ENCODE measurements at places on chromosomes 6 and 20.

- DNase-seq: no peak
Measured at GRCh38 chr20:50014570-50015562, 32.1 kb downstream of the SNAI1 start.

DNA sequence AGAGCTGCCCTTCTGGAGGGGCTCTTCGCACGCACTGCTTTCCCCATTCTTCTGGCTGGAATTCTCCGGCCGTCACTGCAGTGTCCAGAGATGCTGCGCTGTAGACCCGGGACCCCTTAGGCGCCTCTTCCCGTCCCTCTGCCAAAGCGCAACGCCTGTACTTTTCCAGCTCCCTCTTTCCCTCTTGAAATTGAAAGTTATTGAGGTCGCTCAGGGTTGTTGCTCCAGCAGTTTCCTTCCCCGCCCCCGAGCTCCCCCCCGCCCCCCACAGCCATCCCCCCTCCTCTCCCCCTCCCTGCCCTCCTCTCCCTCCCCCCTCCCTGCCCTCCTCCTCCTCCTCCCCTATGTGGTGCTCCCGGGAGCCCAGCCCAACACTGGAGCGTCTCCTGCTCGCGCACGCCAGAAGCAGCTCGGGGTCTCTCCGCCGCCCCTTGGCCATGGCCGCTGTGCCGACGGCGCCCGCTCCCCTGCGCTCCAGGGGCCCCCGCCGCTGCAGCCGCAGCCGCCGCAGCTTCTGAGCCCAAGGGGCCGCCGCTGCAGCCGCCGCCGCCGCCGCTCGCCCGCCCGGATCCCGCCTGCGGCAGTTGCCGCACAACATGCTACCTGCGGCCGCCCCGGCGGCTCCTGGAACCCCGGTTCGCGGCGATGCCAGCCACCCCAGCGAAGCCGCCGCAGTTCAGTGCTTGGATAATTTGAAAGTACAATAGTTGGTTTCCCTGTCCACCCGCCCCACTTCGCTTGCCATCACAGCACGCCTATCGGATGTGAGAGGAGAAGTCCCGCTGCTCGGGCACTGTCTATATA is at the start of gene RSPO3:
RSPO3 (plus strand) TSS at position 374 of the 804 bp plus-strand sequence. CDS start 522 bp downstream, outside the sequence.
- DNase-seq: peak; percentile 64

DNA sequence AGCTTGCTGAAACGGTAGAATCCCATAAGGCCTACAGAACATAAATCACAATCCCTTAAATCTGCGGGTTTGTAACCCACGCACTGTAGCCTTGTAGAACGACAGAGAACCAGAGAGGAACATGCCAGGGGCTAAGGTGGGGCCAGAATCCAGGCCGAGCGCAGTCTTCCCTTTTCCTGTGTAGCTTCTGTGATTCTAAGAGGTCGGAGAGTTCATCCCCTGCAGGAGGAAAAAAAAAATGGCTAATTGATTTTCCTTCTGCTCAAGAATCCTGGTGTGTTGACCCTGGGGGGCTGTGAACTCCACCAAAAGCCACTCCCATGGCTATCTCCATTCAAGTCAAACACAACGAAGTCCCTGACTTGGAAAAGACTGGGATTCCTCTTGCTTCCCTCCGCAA is 96.3 kb downstream of the SPTLC3 start:
- no peak for DNase-seq

DNA sequence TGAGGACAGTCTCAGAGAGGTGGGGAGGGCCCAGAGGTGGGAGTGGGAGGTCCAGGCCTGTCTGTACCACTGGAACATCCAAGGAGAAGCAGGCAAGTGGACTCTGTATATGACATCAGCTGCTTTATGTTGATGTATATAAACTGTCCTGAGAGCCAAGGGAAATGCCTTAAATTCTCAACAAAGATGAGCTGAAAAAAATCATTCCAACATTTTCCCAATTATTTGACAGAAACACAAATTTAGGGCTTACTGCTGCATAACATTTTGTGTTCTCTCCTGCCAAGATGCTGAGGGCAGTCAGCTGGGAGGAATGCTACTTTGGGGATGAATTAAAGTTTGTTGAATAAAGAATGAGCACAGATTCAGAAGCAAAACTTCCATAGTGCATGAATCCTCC is 52.8 kb downstream of the FOXC1 start:
- DNase-seq: no peak

DNA sequence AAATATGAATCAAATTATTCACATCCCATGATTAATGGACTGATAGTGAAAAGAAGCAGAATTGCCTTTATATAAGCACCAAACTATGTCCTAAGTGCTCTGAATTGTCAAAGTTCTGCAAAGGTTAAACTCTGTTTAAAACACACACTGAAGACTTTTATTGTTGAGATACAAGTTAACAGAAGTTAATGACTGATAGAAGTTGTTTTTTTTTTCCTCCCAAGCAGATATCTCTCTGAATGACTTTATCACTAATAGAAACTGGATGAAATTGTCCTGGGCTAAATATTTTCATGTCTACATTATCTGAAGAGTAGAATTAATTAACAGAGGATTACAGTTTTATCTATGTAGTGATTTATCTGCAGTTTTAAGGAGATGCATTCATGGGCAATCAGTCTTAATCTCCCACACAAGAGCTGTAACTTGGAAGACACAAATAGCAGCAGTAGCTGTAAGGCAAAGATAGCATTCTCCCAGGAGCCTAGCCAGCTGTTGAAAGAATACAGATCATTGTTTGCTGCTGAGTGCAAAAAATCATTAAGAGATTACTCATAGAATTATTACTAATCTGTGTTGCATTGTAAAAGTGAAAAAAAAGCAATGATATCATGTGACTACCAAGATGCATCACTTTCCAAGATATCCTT is 49.9 kb downstream of the BMP5 start:
- DNase-seq: no peak

- no peak for DNase-seq
Measured at GRCh38 chr20:9185511-9185910, 116.6 kb downstream of the PLCB4 start.

DNA sequence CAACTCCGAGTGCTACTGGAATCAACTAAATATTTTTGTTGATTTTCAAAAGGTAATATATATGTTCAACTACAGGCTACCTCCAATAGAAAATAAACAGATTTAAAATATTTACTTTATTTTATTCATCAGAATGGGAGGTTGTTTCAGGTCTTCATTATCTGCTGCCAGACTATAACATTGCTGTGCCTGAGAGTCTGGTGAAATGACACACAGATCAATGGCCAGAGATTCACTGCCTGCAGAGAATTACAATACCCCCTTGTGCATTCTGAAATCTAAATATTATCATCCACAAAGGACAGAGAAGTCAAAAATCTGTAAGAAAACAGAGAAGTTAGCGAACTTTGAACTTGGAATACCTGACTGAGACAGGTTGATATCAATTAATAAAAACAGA is 667.8 kb upstream of the GJE1 start:
- DNase-seq: no peak

GRCh38 chr6:91281901-91282300 is 695.0 kb upstream of the MAP3K7 start:
- no peak for DNase-seq

DNA sequence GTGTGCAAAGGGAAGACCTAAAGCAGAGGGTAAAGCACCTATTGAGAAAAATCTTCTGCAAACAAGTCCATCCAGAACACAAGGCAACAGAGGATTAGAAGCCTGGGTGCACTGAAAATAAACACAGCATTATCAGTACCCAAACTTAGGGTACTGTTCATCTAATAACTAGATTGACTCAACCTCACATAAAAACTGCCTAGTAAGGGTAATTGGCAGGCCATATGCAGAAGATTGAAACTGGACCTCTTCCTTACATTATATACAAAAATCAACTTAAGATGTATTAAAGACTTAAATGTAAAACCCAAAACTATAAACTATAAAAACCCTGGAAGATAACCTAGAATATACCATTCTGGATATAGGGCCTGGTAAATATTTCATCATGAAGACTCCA is 91.2 kb upstream of the SIRPG start:
- no peak for DNase-seq

DNA sequence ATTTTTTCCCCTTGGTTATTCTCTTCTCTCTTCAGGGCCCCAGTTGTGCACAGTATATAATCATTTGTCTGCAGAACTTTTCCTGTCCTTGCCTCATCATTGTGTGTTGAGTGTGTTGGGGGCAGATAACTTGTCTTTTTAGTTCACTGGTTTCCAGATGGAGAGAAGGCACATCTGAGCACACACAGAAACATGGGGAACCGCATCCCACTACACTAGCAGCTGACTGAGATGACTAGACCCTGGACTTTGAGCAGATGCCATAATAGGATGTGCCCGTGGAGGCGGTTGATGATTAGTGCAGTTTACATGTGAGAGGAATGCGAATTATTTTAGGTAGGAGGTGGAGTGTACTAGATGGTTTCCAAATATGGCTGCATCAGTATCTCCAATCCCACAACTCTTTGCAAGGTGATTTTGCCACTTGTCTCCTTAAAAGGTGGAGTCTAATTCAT is 26.5 kb upstream of the SH3BGRL2 start:
- no peak for DNase-seq

GRCh38 chr6:168179702-168180382 is 100.8 kb upstream of the FRMD1 start:
- DNase-seq: no peak

- no peak for DNase-seq
Measured at GRCh38 chr20:45061244-45061643, 39.7 kb downstream of the KCNS1 start.

- DNase-seq: no peak
Measured at GRCh38 chr20:59821788-59822187, 111.6 kb downstream of the SYCP2 start.

GRCh38 chr6:165231581-165232561 is 77.5 kb downstream of the C6orf118 start:
- peak; percentile 92 for DNase-seq

DNA sequence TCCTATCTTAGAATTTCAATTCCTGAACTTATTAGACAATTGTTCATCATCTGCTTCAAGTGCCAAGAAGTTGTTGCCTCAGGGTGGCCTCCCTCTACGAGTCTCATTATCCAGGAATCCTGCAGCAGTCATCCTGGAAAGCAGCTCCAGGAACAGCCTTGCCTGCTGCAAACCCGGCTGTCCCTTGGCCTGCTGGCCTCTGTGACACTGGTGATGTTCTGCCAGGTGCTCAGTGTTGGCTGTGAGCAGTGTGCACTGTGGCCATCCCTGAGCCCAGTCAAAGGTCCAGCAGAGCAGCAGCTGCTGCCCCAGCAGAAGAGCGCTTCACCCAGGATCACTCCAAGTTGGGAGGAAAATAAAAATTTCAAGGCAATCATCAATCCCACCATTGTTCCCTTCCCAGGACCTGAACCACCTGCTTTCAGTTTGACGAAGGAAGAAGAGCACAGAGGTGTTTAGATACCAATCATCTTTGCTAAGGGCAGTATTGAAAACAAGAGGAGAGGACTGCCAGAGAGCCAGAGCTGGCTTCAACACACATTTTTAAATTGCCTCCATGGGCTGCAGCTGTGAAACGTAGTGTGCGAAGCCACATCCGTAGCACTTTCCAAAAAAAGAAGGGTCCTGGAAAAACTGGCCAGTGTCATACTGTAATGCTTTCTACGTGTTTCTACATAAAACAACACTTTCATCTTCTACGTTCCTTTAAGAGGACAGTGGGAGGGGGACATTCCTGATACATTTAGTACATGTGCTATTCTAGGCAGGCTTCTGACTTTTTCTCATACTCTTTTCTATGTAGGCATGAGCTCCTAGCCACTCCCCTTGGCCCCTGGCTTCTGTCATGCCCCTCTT is 7.2 kb upstream of the FAM50B start:
- DNase-seq: no peak

DNA sequence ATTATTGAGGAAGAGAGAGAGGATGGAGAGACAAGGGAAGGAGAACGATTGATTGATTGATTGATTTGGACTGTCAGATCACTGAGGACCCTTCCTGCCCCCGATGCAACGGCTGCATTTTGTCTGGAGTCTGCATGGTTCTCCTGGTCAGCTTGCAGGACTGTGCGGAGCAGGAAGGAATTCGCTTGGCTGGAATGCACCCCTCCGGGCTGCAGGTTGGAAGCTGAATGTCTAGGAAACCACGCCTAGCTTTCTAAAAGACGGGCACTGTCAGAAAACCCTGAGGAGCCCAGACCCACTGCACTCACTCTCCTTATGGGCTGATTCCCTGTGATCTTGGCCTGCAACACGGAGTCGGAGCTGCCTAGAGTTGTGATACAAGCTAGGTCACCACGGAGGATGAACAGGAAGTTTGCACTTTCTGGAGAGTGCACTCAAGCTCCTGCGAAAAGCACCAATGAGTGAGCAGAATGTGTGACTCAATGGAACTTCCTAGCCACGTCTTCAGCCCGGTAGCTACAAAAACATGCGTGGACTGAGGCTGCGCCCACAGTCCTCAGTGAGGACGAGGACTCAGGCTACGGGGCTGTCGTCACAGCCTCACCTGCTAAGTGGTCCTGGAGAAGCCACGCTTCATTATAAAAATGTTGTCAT is 14.4 kb downstream of the DACT2 start:
- no peak for DNase-seq
